ENCODE measurements at places on chromosomes 11 and 22.

GRCh38 chr11:69059429-69059828 lies 10.7 kb downstream of the TPCN2 start:
- DNase-seq: no peak

DNA sequence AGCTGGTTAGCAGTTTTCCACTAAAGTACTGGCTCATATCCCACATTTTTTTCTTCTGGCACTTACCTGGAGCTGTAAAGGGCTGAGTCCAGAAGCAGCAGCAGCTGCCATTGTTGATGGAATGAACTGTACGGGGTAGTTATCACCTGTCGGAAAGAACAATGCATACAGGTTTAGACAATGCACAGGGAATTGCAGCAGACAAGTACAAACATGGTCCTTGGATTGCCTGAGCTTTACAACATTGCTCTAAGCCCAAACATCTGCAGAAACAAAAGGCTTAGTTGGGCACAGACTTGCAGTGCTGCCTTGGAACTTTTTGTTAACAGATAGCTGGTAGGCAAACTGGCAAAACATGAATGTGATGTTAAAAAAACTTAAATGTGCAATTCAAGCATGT lies 258.8 kb downstream of the SOX6 start:
- DNase-seq: no peak

- no peak for DNase-seq
Measured at GRCh38 chr22:24096758-24097115, 84.5 kb upstream of the SUSD2 start.

- no peak for DNase-seq
Measured at GRCh38 chr11:129881570-129882170, 13.7 kb downstream of the NFRKB start.

GRCh38 chr11:2791521-2792380 lies 92.0 kb upstream of the KCNQ1OT1 start:
- no peak for DNase-seq

Measured in DMS 273 treated with DMSO at 0.1 percent for 48 hours (cell line).